ENCODE measurements at places on chromosomes 5 and 9.

DNA sequence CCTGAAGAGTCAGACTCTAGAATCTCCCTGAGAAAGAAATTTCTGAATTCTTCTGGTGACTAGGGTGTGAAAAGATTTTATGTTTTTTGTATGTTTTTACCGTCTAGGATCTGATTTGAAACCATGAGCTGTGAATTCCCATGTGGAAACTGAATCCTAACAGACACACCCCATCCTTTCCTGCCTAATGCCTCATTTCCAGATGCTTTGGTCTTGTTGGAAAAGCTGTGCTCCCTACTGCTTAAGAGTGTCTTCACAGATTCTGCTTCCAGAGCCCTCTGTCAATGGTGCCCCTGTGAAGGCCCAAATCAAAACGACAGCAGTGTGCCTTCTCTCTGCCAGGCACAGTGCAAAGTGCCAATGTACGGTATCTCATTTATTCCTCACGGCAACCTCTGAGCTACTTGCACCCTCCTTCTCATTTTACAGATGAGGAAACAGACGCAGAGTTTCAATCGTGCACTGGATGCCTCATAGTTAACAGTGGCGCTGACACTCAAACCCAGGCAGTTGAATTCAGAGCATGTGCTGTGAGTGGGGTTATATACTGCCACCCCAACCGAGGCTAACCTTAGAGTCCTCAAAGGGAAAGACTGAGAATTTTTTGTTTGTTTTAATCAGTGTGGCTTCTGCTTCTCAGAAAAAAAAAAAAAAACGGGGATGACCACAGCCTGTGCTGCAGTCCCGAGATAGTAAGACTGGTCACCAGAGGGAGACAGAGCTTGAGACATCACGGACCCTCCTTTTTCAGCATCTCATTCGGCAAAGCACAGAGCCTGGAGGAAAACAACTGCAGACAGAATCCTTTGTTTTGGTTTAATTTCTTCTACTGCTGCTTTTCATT, 188.4 kb downstream of the SNCAIP start:
- no peak for DNase-seq

DNA sequence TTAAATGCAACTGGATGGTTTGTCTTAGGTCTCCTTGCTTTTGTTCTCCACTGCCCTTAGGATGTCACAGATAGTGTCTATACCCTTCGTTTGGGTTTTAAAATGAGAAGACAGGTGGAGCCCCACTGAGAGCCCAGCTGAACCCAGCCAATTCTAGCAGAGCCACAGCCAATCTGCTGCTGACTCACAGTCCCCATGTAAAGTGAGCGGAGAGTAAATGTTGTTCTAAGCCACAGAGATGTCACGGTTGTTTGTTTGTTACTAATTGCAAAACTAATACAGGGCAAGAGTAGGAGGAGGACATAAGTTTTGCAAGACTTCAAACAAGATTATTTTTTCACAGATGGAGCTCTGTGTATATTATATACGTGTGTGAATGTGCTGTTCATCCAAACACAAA, 50.5 kb upstream of the AGXT2 start:
- DNase-seq: no peak

DNA sequence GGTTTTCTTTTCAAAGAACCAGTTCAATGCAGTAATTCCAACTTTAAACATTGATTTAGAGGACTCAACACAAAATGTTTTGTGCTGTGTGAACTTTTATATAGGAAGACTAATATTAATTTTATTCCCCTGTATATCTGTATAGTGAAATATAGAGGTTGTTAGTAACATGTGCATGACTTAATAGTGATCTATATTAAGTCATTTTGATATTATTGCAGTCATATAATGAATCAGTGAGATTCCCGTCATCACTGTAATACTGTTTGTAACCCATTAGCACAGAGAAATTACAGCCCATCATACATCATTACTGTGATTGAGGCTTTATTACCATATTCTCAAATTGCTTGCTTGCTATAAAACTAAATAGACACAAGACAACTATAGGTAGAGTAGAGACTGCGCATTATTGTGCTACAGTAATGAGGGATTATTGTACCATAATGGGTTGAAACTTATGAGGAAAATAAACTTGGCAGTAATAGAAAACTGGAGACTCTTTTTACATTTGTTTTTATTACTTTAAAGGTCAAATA, 170.7 kb downstream of the RANBP17 start:
- DNase-seq: no peak

DNA sequence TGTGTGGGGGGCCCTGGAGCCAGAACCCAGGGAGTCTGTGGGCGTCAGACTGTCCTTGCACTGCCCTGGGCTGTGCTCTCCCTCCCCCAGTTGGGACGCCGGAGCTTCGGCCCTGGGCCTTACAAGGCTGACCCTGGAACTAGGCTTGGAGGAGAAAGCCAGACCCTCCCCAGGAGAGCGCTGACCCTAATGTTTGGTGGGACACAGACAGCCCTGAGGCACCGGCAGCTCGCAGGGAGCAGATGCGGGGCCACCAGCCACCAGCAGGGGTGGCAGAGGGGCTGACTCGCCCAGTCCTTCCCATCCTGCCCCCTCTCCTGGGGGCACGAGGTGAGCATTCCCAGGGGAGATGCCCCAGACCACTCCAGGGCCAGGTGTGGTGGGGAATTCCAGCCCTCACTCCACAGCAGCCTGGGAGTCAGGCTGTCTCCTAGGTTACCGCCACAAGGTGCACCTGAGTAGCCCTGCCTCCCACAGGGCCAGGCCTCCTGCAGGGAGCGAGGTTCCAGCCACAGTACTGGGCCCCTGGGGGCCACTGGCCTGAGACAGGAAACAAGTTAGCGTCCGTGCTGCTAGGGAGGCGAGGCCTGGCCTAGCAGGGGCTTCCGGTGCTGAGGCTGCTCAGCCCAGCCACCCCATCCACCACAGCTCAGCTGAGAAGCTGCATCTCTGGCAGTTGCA, 134.6 kb downstream of the OLFM1 start:
- DNase-seq: no peak

- DNase-seq: no peak
These were observed 131.9 kb downstream of the PAX5 start for GRCh38 chr9:36902080-36902716.

DNA sequence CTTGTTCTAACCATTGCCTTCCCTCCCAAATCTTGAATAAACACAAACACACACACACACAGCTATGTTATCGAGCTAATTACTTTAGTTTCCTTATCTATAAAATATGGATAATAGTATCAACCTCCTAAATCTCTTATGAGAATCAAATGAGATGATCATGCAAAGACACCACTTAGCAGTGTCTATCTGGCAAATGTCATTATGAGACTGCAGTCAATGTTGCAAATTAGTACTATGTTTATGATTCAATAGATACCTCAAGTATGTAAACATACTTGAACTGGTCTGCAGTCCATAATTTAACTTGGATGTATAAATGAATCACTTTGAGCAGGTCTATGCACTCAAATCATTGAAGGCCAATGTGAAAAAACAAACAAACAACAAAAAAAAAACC, 22.2 kb upstream of the ERAP2 start:
- DNase-seq: no peak

Measured in activated CD8-positive, alpha-beta memory T cell treated with anti-CD3 and anti-CD28 coated beads for 1 hour (primary cell).